ENCODE measurements at places on chromosomes 4 and X.
A peak's percentile ranks its signal among the peaks of the same experiment; 100 is the strongest.

DNA sequence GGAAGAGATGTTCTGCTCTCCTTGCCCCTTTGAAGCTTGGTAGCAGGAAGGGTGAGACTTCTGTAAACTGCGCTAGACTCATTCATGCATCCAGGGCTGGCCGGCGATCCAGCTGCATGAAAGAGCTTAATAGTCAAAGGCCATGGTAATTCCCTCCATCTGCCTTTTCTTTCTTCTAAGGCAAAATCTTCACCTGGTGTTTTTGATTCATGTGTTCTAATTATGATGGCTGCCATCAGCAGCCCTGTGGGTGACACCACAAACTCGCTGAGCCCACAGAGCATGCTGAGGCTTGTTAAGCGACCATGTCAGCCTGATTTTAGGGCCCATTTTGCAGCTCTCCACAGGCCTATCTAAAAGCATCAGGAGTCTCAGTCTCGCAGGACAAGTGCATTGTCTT lies 450.1 kb upstream of the TENM3 start:
- no peak for DNase-seq

- no peak for DNase-seq
These were observed 1211.9 kb downstream of the PCDH18 start for GRCh38 chr4:136320465-136320813.

DNA sequence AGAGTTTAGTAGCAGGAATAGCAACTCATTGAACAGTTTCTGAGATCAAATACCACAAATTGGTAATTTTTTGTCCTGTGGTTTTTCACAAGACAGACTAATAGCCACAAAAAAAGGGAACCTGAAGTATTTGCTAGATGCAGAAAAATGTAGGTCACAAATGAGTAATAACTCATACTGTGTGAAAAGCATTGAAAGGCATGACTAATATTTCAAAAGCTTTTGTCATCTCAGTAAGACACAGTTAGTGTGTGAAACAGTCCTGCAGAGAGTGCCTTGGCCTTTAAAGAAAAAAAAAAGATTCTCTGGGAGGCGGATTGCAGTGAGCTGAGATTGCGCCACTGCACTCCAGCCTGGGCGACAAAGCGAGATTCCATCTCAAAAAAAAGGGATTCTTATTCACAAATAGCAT lies 31.4 kb upstream of the SLC25A31 start:
- DNase-seq: peak; percentile 37

GRCh38 chr4:99219072-99219471 lies at the start of gene ADH6:
ADH6 (minus strand) TSS chr4:99219246; CDS start chr4:99219152, 94 bp downstream.
- no peak for DNase-seq

DNA sequence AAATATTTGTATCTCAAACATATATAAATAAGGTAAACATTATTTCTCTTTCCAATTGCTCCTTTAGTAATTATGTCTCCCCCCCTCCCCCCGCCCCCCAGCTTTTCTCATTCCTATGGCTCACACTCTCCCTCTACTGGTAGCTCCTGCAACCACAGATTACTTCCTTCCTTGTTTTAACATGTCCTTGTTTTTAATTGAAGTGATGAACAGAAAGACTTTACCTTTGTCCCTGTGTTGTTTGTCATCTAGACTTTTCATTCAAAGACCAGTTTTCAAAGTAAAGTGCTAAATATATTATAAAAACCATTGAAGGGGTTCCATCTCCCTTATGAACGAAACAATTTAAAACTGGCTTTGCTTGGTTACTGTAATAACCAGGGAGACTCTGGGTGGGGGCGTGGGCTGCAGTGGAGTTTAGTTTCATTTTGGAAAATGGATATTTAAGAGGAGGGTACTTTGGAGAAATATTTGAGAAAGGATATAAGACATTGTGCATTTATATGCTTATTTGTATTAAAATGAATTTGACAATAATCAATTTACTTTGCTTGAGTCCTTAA lies 352.9 kb downstream of the RAPGEF2 start:
- no peak for DNase-seq

GRCh38 chr4:71604785-71605184 lies 179.1 kb downstream of the GC start:
- no peak for DNase-seq

GRCh38 chrX:68114573-68115129 lies 318.6 kb downstream of the OPHN1 start:
- DNase-seq: no peak

DNA sequence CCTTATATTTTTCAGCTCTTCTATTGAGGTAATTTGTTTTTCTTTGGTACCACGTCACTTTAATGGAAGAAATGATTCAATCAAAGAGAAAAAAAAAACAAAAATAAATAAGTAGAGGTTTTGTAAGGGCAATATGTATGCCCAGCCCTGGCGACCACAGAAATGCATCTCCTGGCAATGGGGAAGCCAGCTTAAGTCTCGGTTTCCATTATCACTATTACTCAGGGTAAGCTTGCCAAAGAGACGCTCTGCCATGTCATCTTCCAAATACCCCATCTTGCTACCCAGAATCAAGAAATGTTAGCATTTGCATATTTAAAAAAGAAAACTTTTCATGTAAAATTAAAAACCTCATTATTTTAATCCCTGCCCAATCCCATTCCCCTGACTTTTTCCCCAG lies 68.8 kb downstream of the FAM47C start:
- no peak for DNase-seq

DNA sequence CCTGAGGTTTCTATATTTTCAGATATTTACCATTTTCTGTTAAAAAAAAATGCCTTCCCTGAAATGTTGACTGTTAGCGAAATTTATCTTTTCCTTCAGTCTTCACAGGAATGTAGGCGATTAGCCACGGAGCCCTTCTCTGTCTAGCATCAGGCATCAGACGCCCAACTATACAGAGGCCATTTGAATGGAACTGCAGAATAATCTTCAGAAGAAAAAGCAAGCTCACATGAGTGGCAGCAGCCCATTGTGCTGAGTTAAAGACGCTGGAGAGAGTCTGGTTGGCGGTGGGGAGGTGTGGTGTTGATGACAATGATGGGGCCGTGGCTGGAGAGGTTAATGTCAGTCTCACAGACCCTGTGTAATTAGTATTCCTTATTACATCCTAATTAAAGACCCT lies 196.8 kb upstream of the LEF1 start:
- no peak for DNase-seq

DNA sequence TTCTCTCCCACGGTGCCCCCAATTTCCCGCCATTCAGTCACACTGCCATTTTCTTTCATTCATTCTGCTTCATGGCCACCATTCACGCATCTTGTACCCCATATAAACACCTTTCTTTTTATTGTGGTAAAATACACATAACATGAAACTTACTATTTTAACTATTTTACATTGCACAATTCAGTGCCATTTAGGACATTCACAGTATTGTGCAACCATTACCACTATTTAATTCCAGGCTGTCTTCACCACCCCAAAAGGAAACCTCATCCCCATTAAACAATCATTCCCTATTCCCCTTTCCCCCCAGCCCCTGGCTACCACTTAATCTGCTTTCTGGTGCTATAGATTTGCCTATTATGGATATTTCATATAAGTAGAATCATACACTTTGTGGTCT lies 15.9 kb downstream of the SPACA5 start:
- DNase-seq: no peak

- DNase-seq: no peak
These were observed 15.0 kb upstream of the GSPT2 start for GRCh38 chrX:51728202-51728601.

- DNase-seq: no peak
These were observed 759.6 kb downstream of the GRID2 start for GRCh38 chr4:93063325-93063724.

DNA sequence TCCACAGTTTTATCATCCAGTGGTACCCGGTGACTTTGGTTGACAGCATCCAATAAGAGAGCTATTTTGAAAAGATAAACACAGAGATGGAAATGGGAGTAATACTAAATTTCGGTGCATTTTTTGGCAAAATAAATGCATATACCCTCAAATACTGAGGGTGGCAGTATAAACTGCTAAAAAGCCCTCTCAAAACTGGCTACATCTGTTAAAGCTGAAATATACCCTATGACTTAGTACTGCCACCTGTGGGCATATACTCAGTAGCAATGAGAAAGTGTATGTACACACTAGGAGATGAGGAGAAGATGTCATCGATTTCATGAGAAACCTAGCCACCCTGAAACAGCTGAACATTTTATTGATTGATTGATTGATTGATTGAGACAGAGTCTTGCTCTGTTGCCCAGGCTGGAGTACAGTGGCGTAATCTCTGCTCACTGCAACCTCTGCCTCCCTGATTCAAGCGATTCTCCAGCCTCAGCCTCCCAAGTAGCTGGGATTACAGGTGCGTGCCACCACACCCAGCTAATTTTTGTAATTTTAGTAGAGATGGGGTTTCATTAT lies 12.2 kb upstream of the TMEM128 start:
- DNase-seq: peak; percentile 57

- DNase-seq: no peak
These were observed 614 bp downstream of the BEX3 start for GRCh38 chrX:103376979-103377324.

GRCh38 chrX:44400588-44400987 lies 57.1 kb upstream of the EFHC2 start:
- no peak for DNase-seq

DNA sequence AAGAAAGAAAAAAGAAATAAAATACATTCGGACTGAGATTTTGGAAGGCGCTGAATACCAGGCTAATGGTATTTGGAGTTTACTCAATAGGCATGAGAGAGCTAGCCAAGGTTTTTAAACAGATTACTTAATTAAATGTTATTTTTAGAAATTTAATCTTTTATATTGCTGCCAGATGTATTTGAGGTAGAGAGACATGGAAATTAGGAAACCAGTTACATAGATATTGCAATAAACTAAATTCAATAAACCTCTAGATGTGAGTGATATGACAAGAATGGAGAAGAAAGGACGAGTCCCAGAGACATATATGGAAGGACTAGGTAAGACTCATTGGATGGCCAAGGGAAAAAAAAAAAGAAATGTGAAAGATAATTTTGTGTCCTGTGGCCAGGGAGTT lies 38.5 kb upstream of the IL13RA1 start:
- no peak for DNase-seq

- peak; percentile 51 for DNase-seq
These were observed 141.1 kb downstream of the MAML3 start for GRCh38 chr4:140012688-140013486.

GRCh38 chr4:11525085-11525484 lies 96.4 kb upstream of the HS3ST1 start:
- DNase-seq: no peak

GRCh38 chr4:41718907-41719306 lies 29.6 kb downstream of the PHOX2B start:
- no peak for DNase-seq

DNA sequence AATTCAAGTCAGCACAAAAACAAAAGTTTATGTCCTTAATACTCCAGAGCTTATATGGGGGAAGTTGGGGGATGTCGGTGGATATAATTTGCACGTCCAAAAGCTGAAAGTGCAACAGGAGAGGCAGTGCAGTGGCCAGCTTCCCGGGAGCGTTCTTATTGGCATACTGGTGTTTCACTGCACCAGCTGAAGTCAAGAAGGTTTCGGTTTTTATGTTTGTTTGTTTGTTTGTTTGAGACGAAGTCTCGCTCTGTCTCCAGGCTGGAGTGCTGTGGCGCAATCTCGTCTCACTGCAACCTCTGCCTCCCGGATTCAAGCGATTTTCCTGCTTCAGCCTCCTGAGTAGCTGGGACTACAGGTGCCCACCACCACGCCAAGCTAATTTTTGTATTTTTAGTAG lies 28.6 kb upstream of the TLR3 start:
- no peak for DNase-seq

GRCh38 chrX:3771766-3772165 lies 58.3 kb upstream of the PRKX start:
- no peak for DNase-seq

GRCh38 chr4:129378364-129378763 lies 282.4 kb downstream of the C4orf33 start:
- no peak for DNase-seq

GRCh38 chr4:115334736-115335411 lies 221.5 kb upstream of the NDST4 start:
- no peak for DNase-seq

GRCh38 chr4:36485885-36486284 lies 204.5 kb downstream of the DTHD1 start:
- no peak for DNase-seq

DNA sequence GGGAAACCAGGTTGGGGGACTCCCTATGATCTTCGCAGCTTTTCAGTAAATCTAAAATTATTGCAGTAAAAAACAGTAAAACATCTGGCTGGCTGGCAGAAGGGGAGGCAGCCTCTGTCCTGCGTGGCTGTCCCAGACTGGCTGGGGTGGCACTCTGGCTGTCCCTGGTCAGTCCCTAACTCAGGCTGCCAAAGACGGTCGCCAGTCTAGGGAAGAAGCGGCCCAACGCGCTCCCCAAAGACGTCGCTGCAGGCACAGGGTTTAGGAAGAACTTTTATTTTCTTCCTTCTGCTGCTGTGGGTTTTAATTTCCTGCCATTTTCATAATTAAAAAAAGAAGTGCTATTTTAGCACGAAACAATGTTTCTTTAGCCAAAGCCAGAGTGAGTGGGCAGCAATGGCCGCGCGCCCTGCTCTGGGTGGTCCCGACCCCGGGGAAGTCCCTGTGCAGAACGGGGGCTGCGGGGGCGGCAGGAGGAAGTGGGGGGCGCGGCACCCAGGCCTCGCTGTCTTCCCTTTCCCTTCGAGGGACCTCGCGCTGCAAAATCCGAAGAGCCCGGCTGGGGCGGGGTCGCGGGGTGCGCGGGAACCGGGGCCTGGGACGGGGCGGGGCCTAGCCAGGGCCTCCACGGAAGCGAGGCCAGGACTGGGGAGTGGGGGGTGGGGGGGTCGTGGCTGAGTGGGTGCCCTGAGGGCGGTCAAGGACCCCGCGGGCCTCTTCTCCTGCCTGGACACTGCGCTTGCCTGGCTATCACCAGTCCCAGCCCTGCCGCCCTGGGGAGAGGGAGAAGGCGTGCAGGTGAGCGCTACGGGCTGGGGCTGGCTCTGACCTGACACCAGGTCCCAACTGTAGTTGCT lies 6.3 kb upstream of the LETM1 start:
- DNase-seq: no peak

- DNase-seq: no peak
These were observed 477.1 kb upstream of the TENM3 start for GRCh38 chr4:181766061-181766548.

DNA sequence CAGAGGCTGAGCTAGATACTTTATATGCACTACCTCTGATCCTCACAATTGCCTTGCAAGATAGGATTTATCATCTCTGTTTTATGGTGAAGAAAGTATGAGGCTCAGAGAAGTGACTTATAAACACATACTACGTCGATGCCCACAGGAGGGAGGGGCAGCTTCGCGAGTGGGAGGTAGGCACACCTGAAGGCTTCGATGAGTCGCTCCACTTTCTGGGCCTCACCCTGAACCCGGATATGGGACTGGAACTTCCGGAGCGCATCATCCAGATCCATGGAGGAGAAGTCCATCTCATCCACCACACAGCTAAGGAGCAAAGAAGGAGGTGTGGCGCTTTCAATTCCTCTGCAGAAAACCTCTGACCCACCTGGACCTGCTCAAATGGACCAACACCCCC lies 22.9 kb upstream of the KDM5C start:
- no peak for DNase-seq
